EL (cell line): ENCODE measurements at places on chromosomes 6 and 20.

GRCh38 chr6:119349361-119350201 lies at the start of gene MAN1A1:
Gene MAN1A1 (minus strand): TSS chr6:119349761. CDS start chr6:119349065, 696 bp downstream.
- DNase-seq = peak; percentile 77

GRCh38 chr6:109467696-109468095 lies 12.1 kb upstream of the MICAL1 start:
- no peak for DNase-seq

DNA sequence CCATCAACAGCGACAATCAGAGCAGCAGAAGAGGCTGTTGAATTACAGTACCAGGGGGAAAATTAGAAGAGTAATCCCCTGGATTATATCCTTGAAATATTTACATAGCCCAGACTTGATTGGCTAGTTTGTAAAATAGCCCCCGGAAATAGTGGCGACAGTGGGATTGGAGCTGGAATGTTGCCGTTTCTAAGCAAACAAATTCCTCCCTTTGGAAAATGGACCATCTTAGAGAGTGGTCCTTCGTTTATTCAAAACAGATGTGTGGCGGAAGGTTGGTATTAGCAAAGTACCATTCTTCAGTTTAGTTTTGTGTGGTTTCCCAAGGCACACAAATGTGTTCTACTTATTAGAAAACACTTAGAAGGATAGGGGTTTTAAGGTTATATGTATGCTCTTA lies 4.5 kb upstream of the EPB41L2 start:
- no peak for DNase-seq

DNA sequence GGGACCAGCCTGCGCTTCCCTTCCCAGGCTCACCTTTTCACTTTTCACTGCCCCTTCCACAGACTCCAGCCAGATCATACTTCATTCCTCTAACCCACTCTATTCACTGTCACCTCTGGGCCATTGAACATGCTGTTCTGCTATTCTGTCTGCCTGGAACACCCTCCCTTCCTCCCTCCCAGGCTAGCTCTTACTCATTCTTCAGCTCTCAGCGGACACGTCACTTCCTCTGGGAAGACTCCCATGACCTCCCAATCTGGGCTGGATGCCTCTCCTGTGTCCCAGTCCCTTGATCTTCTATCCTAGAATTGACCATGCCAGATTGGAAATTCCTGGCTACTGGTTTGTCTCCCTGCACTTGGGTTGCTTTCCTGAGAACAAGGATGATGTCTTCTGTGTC lies 5.0 kb downstream of the SLC12A5 start:
- peak; percentile 37 for DNase-seq

DNA sequence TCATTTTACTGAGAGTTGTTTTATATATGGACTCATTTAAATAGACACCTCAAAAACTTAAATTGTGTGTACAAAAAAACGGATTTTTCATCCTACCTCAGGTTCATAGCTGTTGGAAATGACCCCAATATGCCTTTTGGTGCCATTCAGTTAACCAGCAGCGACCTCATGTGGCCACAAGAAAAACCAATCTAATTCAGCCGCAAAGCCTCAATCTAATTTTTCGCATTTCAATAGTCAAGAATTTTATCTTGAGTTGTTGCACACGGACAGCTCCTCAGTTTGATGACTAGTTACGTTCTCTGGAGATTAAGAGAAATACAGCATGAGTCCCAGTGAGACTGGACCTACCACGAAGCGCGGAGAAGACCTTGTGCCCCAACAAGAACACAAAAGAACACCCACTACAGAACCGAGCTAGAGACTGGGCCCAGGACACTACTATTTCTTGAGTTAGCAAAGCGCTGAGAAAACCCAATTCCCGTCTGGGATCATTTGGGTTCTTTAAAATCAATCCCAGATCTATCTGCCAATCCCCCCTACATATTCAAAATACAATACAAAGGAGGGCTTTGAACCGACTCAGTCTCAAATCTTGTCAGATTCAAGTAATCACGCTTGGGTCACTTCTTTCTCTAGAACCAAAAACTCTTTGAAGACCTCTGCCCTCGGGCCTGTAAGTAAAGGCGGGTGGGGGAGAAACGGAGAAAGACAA lies 1.1 kb downstream of the TCP11 start:
- peak; percentile 74 for DNase-seq

- no peak for DNase-seq
Observed at GRCh38 chr6:4324746-4325145, 189.4 kb upstream of the ECI2 start.

GRCh38 chr6:17101422-17102257 lies at the start of gene STMND1:
Gene STMND1 (plus strand): TSS chr6:17102050. CDS start chr6:17102258, 208 bp downstream.
- DNase-seq = peak; percentile 67

DNA sequence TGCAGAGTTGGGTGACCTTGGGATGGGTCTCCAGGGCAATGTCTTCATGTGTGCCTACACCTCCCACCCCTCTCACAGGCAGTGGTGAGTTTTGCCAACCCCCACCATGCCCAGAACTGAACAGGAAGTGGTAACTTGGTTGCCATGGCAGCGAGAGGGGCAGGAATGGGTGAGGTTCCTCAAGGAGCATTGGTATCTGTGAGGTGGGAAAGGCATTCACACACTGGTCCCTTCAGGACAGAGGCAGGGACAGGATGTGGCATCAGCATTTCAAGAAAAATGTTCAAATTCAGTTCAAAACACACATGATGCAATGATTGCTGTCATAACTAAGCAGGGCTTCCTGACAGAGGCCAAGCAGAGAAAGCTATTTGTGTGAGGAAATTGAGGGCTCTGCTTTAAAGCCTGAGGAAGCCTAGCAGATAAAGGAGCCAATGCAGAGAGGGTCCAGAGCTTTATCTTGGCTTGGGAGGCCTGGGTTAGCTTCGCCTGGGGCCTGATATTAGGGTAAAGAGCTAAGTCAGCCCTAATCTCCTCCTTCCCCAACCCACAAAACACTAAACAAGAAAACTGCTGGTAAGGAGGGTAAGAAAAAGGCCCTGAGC lies 551 bp downstream of the TREML2 start:
- DNase-seq = peak; percentile 9

DNA sequence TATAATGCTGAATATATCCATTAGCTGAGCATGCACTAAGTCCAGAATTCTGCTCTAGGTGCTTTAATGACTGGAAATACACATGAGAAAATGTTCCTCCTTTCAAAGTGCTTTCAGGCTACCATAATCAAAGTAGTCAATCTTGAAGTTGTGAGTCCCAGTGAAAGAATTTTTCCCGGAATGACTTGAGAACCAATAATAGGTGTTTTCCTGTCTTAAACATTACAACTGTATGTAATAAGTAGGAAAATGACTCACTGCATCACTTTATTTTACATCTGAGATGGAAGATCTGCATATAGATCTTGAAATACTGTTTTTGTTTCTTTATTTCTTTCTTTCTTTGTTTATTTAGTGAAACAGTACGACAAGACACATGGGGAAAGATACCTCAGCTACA lies 437.4 kb upstream of the JAG1 start:
- peak; percentile 16 for DNase-seq

DNA sequence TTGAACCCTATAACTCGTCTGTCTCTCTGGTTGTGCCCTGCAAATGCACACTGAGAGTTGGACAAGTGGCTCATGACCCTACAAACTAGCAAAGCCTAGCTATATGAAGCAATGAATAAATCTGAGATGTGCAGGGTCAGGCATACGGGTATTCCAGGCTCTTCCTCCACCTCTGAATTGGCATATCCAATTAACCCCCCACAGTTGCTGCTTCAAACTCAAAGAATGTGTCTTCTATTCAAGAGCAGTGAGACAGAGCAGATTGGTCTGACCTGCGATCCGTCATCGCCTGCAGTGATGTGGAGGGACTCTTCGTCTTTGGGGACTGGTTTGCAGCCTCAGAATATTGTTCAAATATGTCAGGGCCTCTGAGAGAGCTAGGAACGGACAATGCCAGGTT lies 59.8 kb downstream of the LAMP5 start:
- DNase-seq = no peak

DNA sequence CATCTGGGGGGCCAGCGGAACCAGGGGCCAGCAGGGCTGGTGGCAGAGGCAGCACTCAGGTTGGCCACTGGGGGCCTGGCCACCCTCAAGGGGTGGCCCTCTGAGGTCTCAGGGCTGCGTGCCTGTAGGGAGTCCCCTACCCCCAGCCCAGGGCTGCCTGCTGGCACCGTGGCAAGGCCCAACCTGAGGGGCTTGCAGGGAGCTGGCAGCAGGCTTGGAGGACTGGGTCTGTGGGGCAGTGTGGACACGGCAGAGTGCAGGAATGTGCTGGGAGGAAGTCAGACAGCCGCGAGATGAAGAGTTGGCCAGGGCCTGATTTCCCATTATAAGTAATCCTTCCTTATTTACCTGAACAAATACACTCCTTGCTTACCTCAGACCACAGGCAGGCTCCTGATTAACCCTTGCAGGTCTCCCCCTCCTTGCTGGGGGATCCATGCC lies at the start of gene SPDEF:
SPDEF (minus strand) TSS at position 299 of the 441 bp plus-strand sequence. CDS start 11,874 bp downstream, outside the sequence.
- no peak for DNase-seq

- DNase-seq = peak; percentile 94
Observed at GRCh38 chr20:43843096-43843964, 71.3 kb upstream of the TOX2 start.

- DNase-seq = no peak
Observed at GRCh38 chr20:62320581-62321354, 18.0 kb downstream of the ADRM1 start.

GRCh38 chr6:22231616-22232015 lies 65.2 kb downstream of the PRL start:
- DNase-seq = peak; percentile 80
